ENCODE measurements at places on chromosomes 2 and 18.

GRCh38 chr2:27008678-27009077 is 24.1 kb upstream of the TMEM214 start:
- no peak for DNase-seq

DNA sequence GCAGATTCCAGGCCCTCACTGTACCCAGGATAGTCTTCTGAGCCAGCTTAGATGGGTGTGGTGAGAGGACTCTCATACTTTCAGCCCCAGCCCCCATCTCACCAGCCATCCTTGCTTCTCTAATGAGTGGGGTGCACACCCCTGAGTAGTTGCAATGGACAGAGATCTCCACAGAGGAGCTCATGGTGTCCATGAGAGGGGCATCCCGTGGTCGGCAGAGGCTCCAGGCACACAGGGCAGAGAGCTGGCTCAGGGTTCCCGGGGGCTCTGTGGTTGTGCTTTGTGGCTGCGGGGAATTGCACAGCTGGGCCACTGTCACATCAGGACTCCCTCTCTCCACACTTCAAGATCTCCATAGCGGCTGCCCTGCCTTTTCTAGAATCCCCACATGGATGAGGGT is 226.0 kb upstream of the PXDN start:
- no peak for DNase-seq

GRCh38 chr2:32357318-32358110 is 691 bp downstream of the BIRC6 start:
- no peak for DNase-seq

DNA sequence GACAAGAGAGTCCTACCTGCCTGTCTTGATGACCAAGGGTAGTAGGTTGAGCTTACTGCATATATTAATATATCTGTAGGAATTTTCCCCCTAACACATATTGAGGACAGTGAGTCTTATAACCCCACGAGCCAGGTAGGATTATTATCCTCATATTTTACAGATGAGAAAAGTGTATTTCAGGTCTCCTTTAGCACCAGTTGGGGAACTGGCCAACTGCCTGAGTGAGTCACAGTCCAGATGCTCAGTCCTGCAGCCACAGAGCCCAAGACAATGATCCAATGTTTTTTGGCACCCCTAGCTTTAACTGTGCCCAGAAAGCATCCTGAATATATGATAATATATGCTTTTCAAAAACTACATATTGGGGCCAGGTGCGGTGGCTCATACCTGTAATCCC is 30.8 kb upstream of the GLS start:
- no peak for DNase-seq

GRCh38 chr2:46276642-46277041 is 20.6 kb upstream of the EPAS1 start:
- DNase-seq, result no peak

DNA sequence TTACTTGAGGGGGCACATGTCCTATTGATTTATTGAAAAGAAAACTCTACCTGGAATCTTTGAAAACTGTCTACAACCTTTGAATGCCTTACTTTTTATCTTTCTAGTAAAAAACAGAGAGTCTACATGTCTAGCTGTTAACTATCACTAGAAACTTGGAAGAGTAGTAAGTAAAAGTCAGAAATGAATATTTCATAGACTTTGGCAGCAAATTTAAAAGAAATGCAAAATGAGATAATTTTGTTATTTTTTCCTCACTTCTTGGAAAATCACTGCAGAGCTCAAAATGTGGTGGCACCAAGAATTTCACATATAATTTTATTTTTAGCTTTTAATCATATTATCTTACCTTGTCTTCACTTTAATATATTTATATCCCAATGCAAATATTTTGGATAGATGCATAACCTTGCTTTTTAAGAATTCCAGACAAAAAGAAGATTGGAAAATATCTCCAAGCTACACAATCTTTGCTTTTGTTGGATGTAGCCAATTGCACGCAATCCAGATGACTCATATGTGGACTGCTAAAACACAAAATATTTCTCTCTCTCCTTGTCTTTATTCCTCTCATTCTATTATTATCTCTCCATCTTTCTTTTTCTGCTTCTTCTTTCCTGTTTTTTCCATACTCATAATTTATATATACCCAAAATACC is 92.2 kb upstream of the DSEL start:
- DNase-seq, result peak; percentile 6

DNA sequence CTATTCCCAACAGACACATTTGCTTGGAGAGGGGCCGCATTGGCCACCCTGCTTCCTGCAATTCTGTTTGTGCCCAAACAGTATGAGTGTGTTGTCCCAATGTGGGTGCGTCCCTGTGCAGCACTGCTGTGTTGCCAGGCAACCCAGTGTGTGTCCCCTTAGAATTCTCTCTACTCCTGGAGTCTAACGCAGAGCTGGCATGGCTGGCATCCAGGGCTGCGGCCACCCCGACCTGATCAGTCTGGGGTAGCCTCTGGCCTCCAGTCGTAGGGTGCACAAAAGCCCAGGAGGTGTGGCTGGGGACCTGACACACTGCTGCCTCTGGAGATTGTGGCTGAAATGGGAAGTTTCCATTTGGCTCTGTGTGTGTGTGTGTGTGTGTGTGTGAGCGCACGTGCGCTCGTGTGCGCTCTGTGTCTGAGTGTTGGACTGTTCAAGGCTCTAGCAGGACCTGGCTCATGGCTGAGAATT is 48.0 kb downstream of the TEX44 start:
- DNase-seq, result no peak

DNA sequence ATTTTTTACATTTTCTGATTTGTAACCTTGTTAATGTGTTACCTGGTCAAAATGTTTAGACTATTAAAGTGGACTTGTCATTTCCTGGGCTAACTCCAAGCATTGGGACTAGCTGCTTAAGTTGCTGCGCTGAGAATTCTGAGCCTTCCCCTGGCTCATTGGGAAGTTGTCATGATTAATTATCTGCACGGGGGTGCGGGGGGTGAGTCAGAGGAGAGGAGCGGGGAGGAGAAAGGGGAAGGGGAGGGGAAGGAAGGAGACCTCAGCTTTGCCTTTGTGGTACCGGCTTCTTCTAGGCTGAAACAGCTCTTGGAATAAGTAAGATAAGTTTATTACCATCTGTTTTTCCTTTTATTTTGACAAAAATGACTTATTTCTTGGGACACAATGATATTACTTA is 52.9 kb upstream of the APCDD1 start:
- no peak for DNase-seq

GRCh38 chr2:14303366-14304115 is 329.0 kb upstream of the LRATD1 start:
- DNase-seq, result no peak

- DNase-seq, result no peak
Measured at GRCh38 chr18:10785798-10786197, 260.0 kb downstream of the NAPG start.

DNA sequence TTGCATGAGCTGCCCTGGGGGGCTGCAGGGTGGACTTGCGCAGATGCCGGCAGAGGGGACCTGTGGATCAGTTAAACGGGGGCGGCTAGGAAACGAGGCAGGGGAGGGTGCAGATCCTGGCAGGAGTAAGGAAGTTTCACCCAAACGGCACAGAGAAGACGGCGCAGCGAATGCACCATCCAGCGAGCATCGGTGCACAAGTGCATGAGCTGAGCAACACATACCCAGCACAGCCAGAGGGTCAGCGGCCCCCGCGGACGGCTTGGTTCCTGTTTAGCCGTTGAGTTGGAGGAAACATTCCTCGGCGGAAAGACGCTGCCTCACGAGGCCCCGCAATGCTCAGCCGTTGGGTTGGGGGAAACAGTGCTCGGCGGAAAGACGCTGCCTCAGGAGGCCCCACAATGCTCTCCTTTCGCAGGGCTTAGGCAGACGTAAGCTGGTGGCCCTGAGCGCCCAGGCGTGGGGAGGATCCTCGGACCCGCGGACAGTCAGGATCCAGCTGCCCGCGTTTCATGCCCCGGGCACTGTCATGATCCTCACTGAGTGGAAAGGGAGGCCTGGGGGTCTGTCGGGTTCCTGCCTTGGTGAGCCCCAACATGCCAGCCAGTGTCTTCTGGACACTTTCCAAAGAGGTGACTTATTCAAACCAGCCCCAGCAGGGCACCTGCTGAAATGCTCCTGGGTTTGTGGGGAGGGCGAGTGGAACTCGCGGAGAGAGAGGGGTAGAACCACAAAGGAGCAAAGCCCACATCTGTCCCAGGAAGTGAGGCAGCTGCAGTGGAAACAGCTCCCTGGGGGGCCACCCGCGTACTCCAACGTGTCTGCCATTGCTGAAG is 86.3 kb downstream of the NDUFA10 start:
- no peak for DNase-seq

- DNase-seq, result no peak
Measured at GRCh38 chr2:118374974-118375755, 286.9 kb downstream of the INSIG2 start.

GRCh38 chr2:36710858-36711515 is 14.5 kb downstream of the VIT start:
- DNase-seq, result no peak

DNA sequence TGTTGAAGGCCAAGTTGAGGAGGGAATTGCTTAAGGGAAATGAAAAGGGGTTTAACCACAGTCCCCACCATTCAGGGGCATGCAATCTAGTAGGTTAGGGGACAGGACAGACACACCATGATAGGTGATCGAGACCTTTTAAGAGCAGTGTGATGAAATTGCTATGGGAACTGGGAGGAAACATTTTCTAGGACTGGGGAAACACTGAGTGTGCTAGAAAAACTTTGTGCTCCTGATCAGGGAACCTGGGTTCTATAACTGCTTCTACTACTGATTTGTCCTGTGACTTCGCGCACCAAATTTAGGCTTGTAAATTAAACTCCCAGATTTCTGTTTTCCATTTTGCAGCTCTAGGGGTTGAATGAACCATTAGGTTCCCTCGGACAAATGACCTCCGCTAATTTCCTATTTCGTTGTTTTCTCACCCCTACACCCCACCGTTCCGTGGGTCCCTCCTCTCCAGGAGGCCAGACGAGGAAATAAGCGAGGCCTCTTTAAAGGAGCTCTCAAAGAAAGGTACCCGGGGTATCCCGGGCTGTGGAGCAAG is 371 bp upstream of the LCLAT1 start:
- DNase-seq, result no peak

- DNase-seq, result no peak
Measured at GRCh38 chr2:70936165-70936978, 672 bp downstream of the ATP6V1B1 start.

GRCh38 chr2:96909611-96910021 is 39.7 kb upstream of the SEMA4C start:
- no peak for DNase-seq

GRCh38 chr18:63099091-63099840 is 220.3 kb downstream of the BCL2 start:
- DNase-seq, result no peak

DNA sequence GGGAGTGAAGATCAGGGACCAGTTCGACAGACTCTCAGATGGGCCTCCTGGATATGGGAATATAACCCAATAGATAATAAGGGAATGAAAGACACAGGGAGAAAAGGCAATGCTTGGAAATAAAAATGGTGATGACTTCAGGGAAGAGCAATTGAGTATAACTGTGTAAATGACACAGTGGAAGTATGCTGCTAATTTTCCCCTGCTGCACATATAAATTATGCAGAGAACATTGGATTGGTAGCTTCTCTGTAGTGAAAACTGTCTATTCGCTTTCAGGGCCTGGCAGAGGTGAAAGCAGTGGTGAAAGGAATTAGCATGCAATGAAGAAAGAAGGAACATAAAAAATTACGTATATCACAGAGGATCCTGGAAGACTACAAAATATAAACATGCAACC is 398.2 kb upstream of the CDH2 start:
- no peak for DNase-seq

GRCh38 chr2:197028633-197029032 is 102.1 kb upstream of the PGAP1 start:
- no peak for DNase-seq

DNA sequence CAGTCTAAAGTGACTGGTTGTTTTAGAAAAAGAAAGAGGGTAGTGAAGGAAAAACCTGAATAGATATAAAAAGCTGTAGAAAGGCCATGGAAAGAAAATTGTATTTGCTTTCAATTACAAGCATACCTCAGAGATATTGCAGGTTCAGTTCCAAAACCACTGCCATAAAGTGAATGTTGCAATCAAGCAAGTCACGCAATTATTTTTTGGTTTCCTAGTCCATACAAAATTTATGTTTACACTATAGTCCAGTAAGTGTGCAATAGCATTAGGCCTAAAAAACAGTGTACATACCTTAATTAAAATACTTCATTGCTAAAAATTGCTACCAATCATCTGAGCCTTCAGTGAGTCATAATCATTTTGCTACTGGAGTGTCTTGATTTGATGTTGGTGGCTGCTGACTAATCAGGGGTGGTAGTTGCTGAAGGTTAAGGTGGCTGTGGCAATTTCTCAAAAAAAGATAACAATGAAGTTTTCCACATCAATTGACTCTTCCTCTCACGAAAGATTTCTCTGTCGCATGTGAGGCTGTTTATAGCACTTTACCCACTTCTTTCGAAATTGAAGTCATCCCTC is 2003.8 kb upstream of the PIK3C3 start:
- no peak for DNase-seq

DNA sequence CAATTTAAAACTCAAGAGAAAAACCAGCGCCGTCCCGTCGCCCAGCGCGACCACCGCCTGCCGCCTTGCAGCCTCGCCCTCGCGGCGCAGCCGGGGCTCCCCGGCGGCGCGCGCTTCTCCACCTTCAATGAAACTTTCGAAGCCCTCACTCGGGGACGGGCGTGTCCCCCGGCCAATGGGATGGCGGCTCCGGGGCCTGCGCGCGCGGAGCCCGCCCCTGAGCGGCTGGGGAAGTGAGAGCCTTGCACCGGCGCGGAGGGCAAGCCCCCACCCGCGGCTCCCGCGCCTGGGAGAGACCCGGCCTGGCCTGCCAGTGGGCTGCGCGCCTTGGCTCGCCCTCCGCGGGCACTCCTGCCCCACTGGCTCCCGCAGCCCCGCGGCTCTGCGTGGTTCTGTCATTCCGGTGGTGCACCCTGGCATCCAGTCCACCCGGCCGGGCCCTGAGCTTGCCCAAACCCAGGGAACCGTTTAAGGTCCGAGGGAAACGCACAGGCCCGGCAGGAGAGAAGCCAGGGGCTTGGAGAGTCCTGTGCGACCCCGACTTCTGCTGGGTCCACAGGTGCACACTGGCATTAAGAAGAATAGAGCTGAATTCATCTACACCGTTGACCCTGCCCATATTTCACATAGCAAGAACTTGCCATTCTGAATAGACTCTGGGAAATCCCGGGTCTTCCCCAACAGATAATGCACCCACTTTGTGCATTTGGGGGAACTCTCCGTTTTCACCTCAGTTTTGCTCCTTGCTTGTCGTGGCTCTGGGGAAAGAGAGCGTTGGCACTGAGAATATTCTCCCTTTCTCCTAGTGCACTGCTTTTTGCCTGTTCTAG is at the start of gene PIEZO2:
PIEZO2 (minus strand) TSS at position 129 of the 830 bp plus-strand sequence. CDS start 981 bp downstream, outside the sequence.
- peak; percentile 59 for DNase-seq

DNA sequence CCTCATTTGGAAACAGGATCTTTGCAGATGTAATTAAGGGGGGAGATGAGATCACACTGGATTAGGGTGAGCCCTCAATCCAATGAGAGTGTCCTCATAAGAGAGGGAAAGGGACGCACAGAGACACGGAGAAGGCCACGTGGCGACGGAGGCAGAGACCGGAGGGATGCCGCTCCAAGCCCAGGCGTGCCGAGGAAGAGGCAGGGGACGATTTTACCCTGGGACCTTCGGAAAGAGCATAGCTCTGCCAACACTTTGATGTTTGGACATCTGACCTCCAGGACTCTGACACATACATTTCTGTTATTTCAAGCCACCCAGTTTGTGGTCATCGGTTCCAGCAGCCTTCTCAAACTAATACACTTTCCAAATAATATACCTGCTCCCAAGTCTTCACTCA is 84.4 kb upstream of the ZCCHC2 start:
- DNase-seq, result no peak
